ENCODE measurements at places on chromosomes 6 and 20.

GRCh38 chr6:108596956-108597355 lies 36.2 kb downstream of the FOXO3 start:
- no peak for DNase-seq

GRCh38 chr6:39876111-39876510 lies 58.2 kb downstream of the MOCS1 start:
- no peak for DNase-seq

GRCh38 chr20:19104186-19104585 lies 108.3 kb upstream of the SLC24A3 start:
- no peak for DNase-seq

GRCh38 chr6:145199961-145200360 lies 535.4 kb downstream of the EPM2A start:
- DNase-seq, result no peak

DNA sequence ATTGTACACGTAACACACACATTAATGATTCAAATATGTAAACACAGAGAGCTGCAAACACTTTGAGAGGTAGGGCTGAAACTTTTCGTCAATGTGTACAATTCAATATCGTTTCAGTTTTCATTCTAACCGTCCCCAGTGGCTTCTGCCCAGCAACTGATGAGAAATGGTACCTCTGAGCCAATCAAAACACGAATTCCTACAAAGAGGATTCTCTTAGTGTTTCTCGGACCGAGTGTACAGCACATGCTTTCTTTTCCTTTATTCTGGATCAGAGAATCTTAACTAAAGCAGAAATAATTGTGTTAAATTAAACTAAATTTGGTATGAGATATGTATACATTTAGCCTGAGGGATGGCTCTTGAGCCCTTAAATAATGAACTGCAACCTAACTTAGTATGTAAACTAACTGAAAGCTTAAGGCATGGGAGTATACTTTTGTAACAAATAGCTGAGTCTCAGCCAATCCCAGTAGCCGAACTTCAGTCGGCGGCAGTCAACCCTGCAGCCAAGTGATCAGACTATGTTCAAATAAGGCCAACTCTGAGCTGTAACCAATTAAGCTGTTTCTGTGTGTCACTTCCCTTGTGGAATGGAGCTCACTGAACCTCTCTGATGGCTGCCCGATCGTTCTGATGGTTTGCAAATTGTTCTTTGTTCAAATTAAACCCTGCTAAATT lies 16.1 kb downstream of the BTN2A1 start:
- peak; percentile 56 for DNase-seq

GRCh38 chr6:73631849-73632248 lies 21.9 kb downstream of the SLC17A5 start:
- no peak for DNase-seq

DNA sequence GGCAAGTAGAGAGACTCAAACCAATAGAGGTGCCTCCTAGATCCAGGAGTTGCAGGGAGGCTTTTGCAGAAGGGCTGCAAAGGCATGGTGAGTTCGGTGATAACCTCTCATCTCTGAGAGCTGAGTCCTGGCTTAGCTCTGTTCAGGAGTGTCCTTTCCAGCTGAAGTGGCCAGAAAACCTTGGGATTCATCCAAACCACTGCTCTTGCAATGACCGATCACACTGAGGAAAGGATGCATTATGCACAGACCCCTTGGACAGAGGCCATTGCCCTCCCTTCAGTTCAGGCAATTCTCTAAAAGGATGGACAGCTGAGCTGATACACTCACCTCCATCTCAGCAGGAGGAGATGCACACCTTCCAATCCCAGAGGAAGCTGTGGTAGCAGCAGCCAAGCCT lies 158.8 kb upstream of the ENPP5 start:
- no peak for DNase-seq

GRCh38 chr6:44223319-44224028 lies at the start of gene SLC29A1:
Gene SLC29A1, plus strand, starts transcription at chr6:44223595. Its CDS starts 3,719 bp downstream, at chr6:44227314.
- DNase-seq, result peak; percentile 56

- DNase-seq, result no peak
Observed at GRCh38 chr6:46014511-46015118, 1.0 kb downstream of the CLIC5 start.

GRCh38 chr20:54601831-54602515 lies 126.6 kb downstream of the DOK5 start:
- no peak for DNase-seq

- no peak for DNase-seq
Observed at GRCh38 chr6:111894272-111894671, 21.0 kb upstream of the FYN start.

- no peak for DNase-seq
Observed at GRCh38 chr6:51249798-51250197, 431.1 kb downstream of the TFAP2B start.

GRCh38 chr6:118514689-118515088 lies 33.4 kb upstream of the PLN start:
- DNase-seq, result no peak

DNA sequence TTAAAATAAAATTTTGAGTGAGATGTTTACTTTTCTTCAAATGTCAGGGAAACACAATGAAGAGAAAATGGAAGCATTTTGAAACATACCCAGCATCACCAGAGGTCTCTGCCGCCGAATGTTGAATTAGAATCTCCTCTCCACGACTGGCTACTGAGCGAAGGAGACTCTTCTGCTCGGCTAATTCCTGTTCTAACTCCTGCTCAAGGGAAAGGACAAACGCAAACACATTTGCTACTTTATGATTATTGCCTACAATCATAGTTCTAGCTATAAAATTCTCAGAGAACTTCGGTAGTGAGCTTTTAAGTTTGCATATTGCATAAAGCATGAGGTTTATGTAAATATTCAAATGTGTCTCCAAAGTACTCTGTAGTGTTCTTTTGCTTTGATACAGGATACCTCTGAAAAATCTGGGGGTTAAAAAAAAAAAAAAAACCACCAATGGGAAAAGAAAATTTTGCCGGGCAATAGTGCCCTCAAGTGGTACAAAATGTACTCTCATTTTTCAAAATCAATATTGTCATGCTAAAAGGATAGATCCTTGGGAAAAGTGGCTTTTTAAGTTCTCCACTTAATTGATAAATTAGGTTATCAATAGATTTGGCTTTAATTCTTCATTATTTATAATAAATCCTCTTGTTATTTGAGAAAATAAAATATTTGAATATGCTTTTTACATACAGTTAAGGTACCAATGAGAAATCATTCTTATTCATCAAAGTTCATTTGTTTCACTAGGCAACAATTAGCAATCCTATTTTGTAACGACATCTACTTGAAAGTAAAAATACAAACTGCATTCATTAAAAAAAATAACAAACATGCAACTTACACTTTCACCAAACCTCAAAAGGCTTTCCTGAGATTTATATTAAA lies 369.0 kb downstream of the SYNE1 start:
- peak; percentile 7 for DNase-seq

GRCh38 chr6:69106511-69106910 lies 471.4 kb downstream of the ADGRB3 start:
- no peak for DNase-seq

DNA sequence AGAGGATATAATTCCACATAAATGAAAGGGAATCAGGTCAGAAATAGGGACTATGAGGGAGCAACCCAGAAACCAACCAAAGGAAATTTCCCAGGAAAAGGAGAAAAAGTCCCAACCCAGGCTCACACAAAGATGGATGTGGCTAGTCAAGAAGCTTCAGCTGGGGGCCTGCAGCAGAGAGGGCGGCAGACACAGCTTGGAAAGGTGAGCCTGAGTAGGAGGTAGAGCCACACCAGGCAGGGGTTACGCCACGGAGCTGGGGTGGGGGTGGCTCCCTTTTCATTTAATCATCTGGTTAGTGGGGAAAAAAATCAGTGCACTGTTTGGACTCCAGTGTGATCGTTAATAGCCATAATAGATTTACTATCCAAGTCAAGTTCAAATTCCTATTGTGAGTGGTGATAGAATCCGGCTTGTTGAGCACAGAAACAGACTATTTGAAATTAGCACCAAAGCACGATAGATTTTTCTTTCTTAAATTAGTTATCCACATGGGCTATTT lies 220.6 kb downstream of the TPBG start:
- DNase-seq, result no peak

DNA sequence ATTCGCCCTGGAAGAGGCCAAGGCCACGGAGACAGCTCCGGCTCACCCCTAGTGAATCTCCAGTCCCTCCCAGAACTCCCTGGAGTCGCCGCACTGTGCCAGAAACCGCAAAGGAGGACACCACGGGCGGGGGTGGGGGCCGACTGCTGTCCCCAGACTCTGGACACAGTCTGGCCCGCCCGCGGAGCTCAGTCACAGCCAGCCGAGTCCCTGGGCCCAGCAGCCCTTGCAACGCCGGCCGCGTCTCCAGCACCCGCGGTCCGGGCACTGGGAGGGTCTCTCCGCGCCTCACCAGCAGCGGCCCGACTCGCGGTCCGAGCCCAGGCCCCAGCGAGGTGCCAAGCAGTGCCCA lies 518 bp downstream of the PEX6 start:
- no peak for DNase-seq

DNA sequence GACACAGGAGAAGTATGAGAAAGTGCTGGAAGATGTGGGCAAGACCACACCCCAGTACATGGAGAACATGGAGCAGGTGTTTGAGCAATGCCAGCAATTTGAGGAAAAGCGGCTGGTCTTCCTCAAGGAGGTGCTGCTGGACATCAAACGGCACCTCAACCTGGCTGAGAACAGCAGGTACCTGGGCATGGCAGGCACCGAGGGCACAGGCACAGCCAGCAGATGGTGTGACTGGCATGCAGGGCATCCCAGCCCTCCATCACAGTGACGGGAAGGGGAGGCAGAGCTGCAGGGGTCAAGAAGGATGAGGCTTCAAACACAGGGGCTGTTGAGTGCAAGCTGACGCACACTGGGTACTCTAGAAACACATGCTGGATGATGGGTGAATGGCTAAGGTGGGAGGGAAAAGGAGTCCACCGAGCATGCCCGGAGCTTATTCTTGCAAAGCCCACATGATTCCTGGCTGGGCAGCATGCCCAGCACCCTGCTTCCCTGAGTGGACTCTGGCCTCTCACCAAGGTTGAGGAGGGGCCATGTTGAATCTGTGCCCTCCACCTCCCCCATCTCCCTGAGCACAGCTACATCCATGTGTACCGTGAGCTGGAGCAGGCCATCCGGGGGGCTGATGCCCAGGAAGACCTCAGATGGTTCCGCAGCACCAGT lies 26.3 kb downstream of the SPDEF start:
- DNase-seq, result no peak

- DNase-seq, result no peak
Observed at GRCh38 chr20:59424976-59425375, 124.6 kb downstream of the EDN3 start.

GRCh38 chr6:55918639-55919038 lies 43.2 kb upstream of the BMP5 start:
- no peak for DNase-seq

DNA sequence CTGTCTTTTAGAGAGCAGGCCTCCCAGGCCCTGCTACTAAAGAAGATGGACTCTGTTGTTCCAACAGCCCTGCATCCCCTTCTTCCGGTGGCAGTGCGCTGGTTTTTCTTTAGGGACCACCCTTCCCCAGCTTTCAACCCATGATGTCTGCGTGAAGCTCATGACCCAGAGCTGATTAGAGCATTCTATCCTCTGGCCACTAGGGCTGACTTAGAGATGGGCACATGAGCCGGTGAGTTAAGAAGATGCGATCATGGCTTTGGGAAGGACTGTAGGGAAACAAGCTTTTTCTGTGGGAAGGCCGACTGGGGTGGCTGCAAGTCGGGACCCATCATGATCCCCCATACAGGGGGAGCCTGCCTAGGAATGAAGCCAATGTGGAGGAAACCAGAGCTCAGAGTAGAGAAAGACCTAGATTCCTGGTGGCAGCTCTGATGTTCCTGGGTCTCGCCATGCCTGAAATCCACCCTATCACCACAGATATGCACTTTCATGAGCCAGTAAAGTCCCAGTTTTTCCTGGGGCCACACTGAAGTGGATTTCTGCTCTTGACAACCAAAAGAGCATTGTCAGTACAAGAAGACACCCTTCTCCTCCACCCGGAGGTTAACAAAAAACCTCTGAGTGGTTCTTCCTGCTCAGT lies 29.1 kb upstream of the STX16 start:
- DNase-seq, result no peak

DNA sequence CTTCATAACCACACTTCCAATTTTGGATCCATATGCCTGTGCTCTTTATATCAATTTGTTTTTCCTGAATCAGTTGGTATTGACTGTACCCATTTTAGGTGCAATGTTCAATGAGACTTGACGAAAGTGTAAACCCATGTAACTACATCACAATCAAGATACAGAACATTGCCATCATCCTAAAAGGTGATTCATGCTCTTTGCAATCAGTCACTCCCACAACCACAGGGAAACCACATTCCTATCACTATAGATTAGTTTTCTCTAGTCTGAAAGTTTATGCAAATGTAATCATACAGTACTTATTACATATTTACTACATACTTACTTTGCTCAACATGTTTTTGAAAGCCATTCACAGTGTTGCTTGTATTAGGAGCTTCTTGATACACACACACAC lies 167.4 kb downstream of the ADGRG6 start:
- no peak for DNase-seq

DNA sequence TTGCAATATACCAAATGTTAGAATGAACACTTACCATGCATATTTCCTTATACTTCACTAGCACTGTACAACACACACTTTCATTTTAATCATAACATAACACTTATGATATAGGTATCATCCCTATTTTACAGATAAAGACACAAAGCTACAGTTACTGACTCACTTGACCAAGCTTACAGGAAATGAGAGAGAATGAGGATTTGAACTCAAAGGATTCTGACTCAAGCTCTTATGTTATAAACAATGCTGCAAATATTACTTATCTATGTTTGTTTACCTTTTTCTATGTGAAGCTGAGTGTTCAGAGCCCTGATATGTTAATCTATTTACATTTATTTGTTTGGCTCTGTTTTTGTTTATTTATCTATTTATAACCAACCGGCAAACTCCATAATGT lies 245.4 kb downstream of the PTPRK start:
- no peak for DNase-seq

- DNase-seq, result no peak
Observed at GRCh38 chr6:135884136-135884535, 32.6 kb downstream of the PDE7B start.

- DNase-seq, result no peak
Observed at GRCh38 chr6:153003366-153003690, 819 bp upstream of the MTRF1L start.

GRCh38 chr6:79946272-79947190 lies 822 bp downstream of the ELOVL4 start:
- no peak for DNase-seq

- no peak for DNase-seq
Observed at GRCh38 chr20:63162206-63162795, 53.6 kb downstream of the YTHDF1 start.

DNA sequence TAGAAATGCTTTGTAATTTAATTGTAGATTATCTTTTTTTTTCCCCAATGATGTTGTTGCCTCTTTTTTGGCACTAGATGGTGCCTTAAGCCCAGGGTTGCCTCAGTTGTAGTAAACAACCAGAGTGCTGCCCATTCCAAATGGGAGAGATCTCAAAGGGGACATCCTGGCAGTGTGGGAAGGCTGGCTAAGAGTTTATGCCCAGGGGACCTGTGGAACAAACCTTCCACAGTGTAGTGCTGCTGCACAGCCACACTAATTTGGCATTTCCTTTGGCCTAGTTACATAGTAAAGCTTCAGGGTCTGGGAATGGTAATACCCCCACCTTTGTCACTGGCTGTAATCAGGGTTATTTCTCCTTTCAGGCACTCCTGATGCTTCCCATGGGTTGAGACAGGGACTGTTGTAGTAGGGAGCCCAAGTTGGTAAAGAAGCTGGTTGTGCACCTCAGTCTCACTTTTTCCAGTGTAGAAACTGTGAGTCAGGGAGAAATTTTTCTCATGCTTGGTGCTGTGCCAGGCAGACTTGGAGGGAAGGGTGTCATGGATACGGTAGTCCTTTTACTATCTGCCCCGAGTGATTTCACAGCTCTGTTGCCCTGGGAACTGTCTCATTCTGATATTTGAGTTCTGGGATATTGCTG lies 177.8 kb upstream of the ECI2 start:
- no peak for DNase-seq

Measured in stimulated activated CD4-positive, alpha-beta T cell treated with anti-CD3 and anti-CD28 coated beads, Interleukin-1b, Interleukin-23, amount 100 ng/mL, for 1 hour (primary cell).